ENCODE measurements at places on chromosomes 5 and 9.

- DNase-seq, result no peak
These were observed 36.4 kb upstream of the ADAMTSL1 start for GRCh38 chr9:18437315-18438201.

DNA sequence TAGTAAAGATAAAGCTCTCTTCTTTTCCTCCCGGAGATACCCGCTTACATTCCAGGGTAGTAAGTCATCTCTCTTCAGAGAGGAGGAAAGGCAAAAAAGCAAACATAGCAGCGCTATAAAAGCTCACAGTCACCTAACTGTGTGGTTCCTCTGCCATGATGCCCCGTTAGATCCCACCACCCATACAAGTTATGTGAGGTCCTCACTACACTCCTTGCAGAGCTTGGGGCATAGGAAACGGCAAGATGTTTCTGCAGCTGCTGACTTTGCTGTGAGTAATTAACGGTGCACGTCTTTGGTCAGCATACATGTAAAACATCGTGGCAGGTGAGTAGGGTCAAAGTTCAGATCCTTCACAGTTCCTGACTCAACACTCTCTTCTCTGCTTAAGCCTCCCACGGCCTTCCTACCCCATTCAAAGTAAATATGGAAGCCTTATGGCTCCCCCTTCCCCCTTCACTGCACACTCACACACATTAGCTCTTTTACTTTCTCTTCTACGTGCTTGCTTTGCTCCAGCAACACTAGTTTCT, 218.9 kb downstream of the DIRAS2 start:
- DNase-seq, result no peak

- DNase-seq, result no peak
These were observed 118.2 kb upstream of the TBC1D2 start for GRCh38 chr9:98373609-98374008.

DNA sequence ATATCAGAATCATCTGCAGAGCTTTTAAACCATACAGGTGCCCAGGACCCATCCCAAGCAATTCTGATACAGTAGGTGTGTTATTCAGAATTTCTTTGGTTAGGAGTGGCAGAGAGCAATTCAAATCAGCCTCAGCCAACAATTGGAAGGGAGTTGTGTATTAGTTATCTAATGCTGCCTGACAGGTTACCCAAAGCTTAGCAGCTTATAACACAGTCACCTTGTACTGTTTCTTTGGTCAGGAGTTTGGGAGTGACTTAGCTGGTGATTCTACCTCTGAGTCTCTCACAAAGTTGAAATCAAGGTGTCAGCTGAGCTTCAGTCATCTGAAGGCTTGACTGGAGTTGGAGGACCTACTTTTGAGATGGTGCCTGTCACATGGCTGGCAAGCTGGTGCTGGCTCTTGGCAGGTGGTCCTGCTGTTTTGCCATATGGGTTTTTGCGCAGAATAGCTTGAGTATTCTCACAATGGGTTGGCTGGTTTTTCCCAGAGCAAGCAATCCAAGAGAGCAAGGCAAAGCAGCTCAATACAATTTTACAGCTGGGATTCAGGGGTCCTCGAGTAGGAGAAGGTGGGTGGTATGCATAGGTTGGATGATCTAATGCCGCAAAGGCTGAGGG, 18.7 kb upstream of the CARNMT1 start:
- no peak for DNase-seq

- no peak for DNase-seq
These were observed 28.4 kb upstream of the EBF1 start for GRCh38 chr5:159128070-159128541.

DNA sequence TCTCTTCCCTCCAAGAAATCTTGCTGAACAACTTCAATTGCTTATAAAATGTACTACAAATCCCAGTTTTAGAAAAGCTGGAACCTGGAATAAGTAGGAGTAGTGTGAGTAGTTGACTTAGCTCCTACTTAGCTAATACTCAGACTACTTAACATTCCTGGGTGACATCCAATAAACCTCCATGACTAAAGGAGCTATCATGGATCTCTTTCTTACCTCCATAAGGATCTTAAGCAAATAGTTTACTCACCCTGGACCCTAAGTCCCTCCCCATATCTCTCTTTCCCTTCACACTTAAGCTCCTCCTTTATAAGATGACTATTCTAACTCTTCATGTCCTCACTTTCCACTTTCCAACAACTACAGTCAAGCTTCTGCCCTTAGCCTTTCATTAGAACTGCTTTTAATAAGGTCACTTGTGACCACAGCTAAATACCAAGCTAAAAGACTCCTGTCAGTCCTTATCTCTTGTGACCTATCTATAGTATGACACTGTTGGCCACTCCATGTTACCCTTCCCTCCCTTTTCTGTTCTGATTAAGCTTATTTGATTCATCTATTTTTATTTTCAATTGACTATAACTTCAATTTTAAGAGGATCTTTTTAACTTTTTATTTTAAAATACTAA, 194.9 kb downstream of the RFX3 start:
- no peak for DNase-seq

- no peak for DNase-seq
These were observed 47.3 kb upstream of the SUB1 start for GRCh38 chr5:32538031-32538547.

GRCh38 chr5:115480271-115480670, 64.3 kb downstream of the FEM1C start:
- no peak for DNase-seq

GRCh38 chr9:89525446-89526374, 27.8 kb upstream of the SEMA4D start:
- DNase-seq, result no peak

- DNase-seq, result no peak
These were observed 18.6 kb upstream of the MOB3B start for GRCh38 chr9:27548055-27548741.

- DNase-seq, result no peak
These were observed 76.2 kb upstream of the CHD1 start for GRCh38 chr5:99004960-99005359.

DNA sequence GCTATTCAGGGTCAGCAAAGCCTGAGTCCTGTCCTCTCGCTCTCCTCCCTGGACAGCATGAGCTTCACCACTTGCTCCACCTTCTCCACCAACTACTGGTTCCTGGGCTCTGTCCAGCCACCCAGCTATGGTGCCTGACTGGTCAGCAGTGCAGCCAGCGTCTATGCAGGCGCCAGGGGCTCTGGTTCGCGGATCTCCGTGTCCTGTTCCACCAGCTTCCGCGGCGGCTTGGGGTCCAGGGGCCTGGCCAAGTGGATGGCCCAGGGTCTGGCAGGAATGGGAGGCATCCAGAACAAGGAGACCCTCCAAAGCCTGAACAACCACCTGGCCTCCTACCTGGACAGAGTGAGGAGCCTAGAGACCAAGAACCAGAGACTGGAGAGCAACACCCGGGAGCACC, 8.6 kb downstream of the NIPBL start:
- no peak for DNase-seq

DNA sequence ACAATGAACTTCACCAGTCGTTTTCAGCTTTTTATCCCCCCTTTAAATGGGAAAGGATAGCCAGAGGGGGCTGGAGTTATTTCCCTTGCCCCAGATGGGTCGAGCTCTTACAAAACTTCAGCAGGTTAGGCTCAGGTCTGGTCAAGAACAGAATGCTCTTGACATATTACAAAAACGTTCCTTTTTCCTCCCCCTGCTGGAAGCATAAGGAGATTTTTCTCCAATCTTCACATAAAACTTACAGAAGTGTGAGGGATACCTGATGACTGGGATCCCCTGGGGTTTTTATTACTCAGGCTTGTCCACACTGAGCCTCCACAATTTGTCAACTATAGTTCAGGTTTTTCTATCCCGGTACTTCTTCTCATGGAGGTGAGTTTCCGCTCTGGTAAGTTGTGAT, 60.8 kb downstream of the CSF2 start:
- DNase-seq, result no peak

GRCh38 chr9:103802068-103802467, 292.0 kb upstream of the SMC2 start:
- no peak for DNase-seq

GRCh38 chr5:82106756-82107155, 134.9 kb downstream of the ATG10 start:
- DNase-seq, result no peak

- no peak for DNase-seq
These were observed 3.1 kb upstream of the SPATA24 start for GRCh38 chr5:139406963-139407362.

GRCh38 chr5:134142806-134143205, 28.3 kb downstream of the TCF7 start:
- no peak for DNase-seq

DNA sequence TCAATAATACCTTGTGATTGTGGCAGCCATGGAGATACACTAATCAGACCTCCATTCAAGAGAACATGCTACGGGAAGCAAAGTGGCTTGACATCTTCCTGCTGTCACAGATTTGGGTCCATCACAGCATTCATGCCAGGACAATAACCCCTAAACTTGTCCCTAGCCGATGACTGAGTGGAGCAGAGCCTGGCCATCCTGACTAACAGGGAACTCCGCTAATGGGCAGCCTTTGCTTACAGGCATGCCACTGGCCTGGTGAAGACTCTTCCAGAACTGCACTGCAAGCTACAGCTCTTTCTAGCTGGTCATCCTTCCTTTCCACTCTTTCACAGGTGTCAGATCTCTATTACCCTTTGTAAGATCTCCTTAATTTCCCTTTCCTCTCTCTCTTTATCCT, 16.0 kb downstream of the FAM174A start:
- DNase-seq, result no peak

DNA sequence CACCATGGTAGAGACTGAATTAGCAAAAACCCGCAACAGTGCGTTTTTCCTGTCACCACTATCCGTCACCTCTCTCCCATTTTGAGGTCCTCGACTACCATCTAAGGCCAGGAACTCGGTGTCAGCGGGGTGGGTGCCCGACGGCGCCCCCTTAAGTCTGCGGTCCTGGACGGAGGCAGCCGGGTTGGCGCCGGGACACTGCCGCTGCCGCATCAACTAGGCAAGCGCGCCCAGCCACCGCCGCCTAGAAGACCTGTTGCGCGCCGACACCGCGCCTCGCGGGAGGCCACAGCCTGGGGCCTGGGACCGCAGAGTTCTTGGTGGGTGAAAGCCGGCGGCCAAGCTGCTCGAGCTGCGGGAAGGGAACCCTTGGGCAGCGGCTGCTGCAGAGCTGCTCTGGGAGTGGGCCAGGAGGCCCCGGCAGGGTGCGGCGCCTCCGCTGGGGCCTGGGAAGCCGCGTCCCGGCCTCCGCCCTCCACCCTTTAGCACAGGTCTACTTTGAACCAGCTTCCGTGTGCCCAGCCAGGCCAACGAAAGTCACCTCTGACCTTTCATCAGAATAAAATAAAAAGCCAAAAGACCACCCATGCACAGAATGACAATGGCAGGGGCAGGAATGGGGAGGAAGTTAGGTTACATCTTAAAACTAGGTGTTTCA, 3.5 kb downstream of the FOXB2 start:
- no peak for DNase-seq

GRCh38 chr5:1039210-1039548, 30.6 kb downstream of the NKD2 start:
- no peak for DNase-seq

DNA sequence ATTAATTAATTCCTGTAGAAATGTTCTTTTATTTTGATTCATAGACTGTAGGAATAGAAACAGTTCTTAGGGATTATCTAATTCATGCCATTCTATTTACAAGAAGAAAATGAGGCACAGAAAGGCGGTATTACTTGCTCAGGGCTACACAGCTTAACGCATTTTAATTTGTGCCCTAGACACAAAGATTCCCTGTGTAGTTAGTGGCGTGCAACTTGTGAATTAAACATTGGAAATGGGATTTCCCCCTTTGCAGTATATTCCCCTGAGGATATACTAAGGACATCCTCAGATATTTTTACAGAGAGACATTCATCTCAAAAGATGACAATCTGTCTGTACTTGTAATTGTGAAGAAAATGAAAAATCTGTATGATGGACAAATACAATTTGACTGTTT, 108.1 kb downstream of the SGCD start:
- no peak for DNase-seq

- DNase-seq, result no peak
These were observed 56.4 kb downstream of the SCAMP1 start for GRCh38 chr5:78416677-78417425.

DNA sequence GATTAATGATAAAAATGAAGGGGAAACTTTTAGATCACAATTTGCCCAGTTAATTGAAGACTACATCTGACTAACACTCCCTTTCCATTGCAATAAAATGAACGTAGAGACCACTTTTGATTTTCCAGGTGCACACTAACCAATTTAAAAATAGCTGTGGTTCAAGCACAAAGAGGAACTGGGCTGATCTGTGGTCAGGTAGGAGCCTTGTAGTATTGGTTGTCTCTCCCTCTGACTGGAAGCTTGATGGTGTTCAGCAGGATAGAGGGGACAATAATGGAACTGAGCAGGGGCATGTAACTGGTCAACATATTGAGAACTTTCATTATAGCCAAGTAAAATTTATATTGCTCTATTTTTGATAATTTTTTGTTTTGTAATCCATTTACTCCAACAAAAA, 886.8 kb upstream of the SEMA6A start:
- DNase-seq, result no peak

DNA sequence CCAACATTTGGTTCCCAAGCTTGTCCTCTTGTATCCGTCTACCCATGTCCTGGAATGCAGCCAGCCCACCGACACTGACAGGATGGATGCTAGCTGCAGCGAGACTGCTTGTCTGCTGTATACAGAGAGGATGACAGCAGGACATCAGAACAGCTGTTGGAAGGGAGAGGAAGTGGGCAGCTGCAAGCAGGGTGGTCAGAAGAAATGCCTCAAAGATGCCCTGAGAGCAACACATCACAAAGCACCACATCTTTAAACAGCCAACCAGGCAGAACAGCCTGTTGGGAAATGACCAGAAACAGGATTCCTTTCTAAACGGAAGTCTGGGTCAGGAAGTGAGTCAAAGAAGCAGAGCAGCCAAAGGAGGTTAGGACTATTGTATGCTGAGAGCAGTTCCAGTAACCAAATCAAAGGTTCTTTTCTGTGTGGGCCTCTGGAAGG, 219.1 kb downstream of the NDUFS4 start:
- no peak for DNase-seq

- DNase-seq, result no peak
These were observed 140.1 kb upstream of the PPP1R26 start for GRCh38 chr9:135339378-135339973.

GRCh38 chr5:115530426-115530825, 14.1 kb downstream of the FEM1C start:
- DNase-seq, result no peak

DNA sequence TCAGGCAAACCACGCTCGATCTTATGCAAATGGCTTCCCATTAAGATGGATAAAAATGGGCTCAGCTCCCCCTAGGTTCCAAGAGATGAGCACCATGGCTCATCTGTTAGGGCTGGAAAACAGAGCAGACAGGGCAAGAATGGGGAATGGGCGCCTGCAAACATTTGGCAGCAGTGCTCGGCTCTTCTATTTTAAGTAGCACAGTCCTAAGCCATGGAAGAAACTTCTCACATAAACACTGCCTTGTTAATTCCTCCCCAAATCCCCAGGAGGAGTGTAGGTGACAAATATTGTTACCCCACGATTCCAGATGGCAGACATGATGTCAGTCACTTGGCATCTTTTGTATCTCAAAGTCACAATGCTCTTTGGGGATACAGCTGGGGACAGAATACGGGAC, 221.8 kb downstream of the ICE1 start:
- DNase-seq, result no peak

- DNase-seq, result no peak
These were observed 40.0 kb upstream of the ABL1 start for GRCh38 chr9:130794923-130795495.

Data from stimulated activated CD4-positive, alpha-beta T cell treated with anti-CD3 and anti-CD28 coated beads, Interleukin-1b, Interleukin-23, amount 100 ng/mL, for 1 hour (primary cell).